Motor neuron (in vitro differentiated cells): ENCODE measurements at places on chromosomes 4 and X.

DNA sequence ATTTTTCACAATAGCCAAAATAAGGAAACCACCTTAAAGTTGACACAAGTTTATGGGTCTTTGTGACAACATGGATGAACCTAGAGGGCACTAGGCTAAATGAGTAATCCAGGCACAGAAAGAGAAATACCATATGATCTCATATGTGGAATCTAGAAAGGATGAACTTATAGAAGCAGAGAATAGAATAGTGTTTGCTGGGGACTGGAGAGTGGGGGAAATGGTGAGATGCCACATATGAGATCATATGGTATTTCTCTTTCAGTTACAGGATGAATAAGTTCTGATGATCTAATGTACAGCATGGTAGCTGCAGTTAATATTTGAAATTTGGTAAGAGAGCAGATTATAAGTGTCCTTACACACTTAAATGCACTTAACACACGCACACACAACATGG, 35.9 kb downstream of the F8A2 start:
- no peak for ATAC-seq

GRCh38 chr4:185016101-185016940, 2.0 kb upstream of the HELT start:
- ATAC-seq: no peak

- ATAC-seq: no peak
Measured at GRCh38 chrX:79708581-79708980, 306.0 kb upstream of the TBX22 start.

GRCh38 chr4:112973750-112974251, 75.7 kb upstream of the ANK2 start:
- ATAC-seq: peak; percentile 94

DNA sequence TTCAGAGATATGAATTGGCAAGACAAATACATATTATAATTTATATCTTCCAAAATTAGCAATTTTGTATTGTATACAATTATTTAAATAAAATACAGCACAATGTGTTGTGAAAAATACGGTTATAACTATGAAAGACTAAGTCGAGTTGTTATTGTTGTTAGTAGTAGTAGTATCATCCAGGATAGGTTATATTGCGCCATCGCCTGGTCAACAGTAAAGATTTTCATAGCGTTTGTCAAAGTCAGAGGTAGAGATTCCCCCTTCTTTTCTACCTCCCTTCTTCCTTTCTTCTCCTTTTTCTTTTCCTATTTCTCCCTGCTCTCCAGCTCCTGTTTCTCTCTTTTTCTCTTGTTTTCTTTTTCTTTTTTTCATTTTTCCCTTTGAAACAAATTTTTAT, 499.1 kb upstream of the EPHA5 start:
- ATAC-seq: no peak

DNA sequence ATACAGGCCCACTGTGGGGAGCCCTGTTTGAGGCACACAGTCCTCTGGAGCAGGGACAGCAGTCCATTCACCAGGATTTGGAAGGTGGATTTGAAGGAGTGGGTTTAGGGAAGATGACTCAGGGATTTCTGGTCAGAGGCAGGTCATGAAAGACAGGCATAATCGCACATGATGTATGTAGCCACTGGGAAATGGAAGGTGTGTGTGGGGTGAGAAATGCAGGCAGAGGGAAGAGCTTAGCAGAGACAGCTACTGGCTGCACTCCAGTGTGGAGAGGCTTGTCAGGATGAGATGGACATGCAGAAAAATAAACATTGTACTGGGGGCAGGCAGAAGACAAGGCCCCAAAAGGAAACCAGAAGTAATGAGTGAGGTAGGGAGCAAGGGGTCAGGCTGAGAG, 85.2 kb upstream of the STS start:
- peak; percentile 74 for ATAC-seq

- no peak for ATAC-seq
Measured at GRCh38 chrX:30887721-30888120, 1.3 kb downstream of the TAB3 start.

DNA sequence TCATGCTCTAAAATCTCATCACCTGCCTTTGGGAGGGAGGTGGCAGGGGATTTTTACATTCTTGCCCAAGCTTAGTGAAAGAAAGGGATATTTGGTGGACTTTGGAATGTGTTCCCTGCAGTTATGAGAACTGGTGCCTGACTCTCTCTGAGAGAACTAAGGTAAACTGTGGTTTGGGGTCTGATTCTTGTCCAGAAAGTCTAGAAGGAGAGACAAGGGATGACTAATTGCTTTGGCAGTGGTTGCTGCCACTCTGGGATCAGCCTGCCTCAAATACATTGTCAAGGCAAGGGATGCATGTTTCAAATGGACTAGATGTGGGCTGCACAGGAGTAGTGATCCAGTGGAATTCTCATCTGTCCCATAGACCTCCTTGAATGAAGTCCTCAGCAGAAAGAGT, 115.2 kb downstream of the DDIT4L start:
- ATAC-seq: no peak

GRCh38 chr4:74884266-74884665, 48.6 kb upstream of the PARM1 start:
- no peak for ATAC-seq

- no peak for ATAC-seq
Measured at GRCh38 chr4:142379277-142380051, 466.6 kb downstream of the INPP4B start.

DNA sequence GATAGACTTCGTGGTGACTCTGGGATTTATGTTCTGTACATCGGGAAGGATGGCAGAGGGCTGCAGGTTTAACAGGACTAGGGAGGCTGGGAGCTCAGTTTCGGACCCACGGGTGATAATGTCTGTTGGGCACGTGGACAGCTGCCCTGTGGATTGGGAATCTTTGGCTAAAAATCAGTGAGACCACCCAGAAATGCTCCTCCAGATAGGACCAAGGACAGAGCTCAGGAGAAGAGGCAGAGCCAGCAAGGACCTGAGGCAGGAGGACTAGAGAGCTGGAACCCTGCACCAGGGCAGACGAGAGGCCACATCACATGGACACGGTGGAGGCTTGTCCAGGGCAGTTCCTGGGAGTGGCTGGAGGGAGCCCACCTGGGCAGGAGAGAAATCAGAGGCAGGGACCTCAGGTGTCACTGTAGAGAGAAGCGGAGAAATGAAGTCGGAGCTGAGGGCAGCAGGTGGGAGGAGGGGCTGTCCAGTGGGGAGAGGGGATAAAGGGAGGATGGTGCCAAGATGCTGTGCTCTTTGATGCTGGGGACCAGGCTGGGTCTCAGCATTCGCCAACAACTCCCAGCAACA, 79.2 kb downstream of the CPZ start:
- no peak for ATAC-seq

DNA sequence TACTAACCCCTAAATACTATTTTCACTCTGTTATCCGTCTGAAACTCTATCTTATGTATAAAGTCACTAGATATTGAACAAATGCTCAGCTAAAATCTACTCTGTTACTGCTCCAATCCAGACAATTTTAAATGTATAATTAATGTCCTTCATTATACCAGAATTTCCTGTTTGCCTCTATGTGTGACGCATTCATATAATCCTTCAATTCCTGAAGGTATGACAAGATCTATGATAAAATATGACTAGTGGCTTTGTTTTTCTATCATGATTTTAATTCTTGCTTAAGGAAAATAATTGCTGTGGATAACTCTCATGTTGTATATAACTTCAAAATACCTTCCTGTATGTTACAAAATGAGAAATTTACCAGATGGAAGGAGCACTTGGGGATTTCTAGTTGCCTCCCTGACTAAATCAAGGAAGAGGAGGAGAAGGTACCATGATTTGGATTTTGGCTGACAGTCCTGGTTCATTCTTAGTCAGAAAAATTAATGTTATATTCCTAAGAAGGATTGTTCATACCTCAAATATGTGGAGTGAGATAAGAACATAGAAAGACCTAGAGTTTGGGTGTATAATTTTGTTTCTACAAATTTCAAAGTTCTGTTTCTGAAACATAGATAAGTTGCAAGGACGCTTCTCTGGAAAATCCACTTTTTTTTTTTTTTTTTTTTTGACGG, 4.9 kb downstream of the CXCL6 start:
- no peak for ATAC-seq

DNA sequence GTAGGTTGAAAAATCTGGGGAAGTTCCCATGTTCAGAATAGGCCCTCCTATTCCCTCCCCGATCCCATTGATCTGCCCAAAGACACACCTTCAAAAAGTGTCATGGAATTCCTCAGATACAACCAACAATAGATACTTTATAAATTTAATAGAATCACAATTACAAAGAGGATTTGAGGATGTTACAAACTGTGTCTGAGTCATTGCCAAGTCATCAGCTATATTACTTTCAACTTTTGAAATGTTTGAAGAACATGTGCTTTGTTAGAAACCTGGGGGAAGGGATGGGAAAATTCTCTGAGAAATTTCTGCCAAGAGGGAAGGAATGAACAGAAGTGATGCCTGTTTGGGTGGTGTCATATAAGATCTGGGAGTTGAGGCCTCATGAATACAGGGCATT, 46.7 kb downstream of the KCNIP4 start:
- ATAC-seq: no peak
